ENCODE measurements at places on chromosomes 3 and 15.

DNA sequence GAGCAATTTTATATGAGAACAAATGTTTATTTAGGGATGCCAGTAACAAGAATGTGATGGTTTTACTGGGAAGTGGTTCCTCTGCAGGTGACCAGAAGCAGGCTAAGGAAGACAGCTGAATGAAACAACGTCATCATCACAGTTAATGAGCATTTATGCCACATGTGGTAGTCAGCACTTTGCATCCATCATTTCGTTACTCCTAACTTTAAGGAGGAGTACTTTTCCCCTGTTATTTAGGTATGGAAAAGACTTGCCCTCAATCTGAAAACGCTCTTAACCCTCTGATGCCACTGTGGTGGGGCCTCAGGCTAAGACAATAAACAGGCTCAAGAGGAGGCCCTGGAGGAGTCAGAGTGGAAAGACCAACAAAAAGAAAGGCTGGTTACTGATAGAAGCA is 31.2 kb downstream of the INTS14 start:
- DNase-seq = no peak

DNA sequence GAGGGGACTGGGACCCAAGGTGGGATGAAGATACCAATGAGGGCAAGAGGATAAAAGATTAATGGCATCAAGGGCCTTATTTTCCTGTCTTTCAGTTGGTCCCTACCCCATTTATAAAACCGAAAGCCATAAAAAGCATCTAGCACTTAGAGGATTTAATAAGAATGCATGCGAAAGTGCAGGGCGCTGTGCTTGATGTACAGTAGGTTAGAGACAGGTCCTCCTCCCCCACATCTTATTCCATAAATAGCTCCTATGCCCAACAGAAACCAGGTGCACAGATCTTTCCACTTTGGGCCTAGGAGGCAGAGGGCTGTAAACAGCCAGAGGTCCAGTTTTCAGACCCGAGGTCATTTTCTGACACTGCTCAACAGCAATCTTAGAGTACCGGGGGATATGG is 1.2 kb downstream of the LPCAT4 start:
- DNase-seq = no peak

DNA sequence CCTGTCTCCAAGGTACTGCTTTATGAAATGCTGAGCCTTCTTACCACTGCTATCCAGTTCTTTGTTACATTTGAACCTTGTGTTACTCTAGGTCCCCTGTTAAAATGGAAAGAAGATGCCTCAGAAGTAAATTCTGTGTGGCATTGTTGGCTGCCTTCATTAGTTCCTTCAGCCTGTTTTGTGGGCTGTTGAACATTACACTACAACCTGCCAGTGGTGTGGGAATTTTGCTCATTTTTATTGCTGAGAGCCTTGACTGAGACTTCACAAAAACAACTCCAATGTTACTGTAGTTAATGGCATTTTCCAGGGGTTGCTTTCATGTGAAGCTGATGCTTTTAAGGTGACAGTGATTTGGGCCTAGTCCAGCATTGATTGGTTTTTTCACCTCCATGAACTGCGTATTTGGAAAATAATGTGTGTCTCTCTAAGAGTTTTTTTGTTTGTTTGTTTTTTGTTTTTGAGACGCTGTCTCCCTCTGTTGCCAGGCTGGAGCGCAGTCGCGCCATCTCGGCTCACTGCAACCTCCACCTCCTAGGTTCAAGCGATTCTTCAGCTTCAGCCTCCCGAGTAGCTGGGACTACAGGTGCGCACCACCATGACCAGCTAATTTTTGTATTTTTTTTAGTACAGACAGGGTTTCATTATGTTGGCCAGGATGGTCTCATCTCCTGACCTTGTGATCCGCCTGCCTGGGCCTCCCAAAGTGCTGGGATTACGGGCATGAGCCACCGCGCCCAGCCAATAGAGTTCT is 4.3 kb downstream of the MAPK6 start:
- no peak for DNase-seq

DNA sequence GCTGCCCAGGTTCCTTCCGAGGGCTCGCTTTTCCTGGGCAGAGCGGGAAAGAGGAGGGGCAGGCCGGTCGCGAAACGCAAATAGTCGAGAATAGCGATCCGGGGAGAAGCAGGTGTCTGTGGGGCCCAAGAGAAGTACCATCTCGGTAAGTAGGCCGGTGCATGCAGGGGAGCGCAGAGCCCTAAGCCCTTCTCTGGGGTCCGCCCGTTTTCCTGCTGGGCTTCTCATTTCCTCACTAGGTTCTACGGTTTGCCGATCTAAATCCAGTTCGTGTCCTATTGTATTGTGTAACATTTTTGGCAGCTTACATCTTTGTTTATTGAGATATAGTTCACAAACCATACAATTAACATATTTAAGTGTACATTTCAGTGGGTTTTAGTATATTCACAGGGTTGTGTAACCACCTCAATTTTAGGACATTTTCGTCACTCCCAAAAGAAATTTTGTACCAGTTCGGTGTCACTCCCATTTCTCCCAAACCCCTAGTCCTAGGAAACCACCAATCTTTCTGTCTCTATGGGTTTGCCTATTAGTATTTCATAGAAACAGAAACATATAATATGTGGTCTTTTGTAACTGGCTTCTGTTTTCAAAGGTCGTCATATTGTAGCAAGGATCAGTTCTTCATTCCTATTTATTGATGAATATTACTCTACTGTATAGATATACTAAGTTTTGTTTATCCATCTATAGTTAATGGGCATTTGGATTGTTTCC is 6.8 kb upstream of the TRIM69 start:
- DNase-seq = no peak

- DNase-seq = no peak
Observed at GRCh38 chr15:43420435-43420834, 49.5 kb downstream of the TUBGCP4 start.

DNA sequence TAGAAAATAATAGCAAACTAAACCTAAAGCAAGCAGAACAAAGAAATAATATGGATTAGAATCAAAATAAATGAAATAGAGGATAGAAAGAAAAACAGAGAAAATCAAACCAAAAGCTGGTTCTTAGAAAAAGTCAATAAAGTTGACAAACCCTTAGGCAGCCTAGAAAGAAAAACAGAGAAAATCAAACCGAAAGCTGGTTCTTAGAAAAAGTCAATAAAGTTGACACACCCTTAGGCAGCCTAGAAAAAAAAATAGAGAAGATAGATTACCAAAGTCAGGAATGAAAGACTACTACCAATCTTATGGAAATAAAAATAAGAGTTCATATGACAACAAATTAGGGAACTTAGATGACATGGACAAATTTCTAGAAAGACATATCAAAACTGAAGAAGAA is 142.4 kb downstream of the LRRC28 start:
- no peak for DNase-seq

GRCh38 chr3:46080124-46080968 is 53.1 kb upstream of the XCR1 start:
- DNase-seq = no peak

DNA sequence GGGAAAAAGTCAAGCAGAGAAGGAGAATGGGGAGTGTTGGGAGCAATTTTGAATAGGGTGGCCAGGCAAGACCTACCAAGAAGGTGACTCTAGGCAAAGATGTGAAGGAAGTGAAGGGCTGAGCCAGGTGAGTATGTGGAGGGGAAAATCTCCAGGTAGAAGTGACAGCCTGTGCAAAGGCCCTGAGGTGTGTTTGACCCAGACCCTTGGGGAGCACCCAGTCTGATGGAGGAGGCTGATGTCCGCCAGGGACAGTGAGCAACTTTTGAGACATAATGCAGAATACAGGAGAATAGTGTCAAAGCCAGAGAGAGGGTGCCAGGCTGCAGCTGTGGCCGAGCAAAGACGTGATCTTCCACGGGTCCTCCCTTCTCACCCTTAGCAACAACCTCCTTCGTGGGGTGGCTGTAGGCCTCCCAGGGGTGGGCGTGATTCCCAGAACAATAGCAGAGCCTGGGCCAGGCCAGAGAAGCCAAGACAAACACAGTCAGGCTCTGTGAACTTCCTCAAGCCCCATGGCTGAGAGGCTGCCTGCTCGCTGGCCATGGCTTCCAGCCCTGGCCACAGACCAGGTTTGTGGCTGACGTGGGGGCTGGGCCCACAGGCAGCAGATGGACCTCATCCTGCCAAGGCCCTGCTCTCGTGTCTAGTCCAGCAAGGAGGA is 58.1 kb downstream of the SLC6A6 start:
- no peak for DNase-seq

DNA sequence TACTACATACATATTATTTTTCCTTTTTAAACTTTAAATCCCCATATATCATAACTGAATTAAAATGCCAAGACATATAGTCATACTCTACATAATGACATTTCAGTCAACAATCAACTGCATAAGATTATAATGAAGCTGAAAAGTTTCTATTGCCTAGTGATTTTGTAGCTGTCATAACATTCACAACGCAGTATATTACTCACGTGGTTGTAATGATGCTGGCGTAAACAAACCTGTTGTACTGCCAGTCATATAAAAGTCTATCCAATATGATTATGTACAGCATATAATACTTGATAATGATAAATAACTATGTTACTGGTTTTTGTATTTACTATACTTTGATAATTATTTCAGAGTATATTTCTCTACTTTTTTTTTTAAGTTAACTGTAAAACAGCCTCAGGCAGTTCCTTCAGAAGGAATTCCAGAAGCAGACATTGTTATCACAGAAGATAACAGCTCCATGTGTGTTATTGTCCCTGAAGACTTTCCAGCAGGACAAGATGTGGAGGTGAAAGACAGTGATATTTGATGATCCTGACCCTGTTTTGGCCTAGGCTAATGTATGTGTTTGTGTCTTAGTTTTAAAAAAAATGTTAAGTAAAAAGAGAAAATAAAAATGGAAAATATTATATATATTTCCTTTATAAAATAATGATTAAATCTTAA is 443.4 kb upstream of the UBE2E2 start:
- no peak for DNase-seq

DNA sequence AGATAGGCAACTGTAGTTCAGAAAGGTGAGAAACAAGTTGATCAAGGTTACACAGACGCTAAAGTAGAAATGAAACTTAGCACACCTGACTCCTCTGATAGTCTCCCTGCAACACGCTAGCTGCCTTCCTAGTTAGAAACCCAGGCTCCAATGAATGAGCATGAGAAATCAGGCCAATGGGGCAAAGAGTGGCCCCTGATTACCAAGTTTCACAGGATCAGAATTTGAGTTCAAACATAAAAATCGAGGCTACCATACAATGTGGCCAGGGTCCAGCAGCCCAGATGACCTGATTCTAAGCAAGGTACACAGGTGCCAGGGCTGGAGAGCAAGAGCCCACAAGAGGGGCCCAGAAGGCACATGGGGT is 7.7 kb downstream of the PLD1 start:
- DNase-seq = no peak

GRCh38 chr3:58633157-58633865 is 33.3 kb downstream of the FAM3D start:
- no peak for DNase-seq

GRCh38 chr3:191987831-191988350 is 526.9 kb downstream of the PYDC2 start:
- no peak for DNase-seq

DNA sequence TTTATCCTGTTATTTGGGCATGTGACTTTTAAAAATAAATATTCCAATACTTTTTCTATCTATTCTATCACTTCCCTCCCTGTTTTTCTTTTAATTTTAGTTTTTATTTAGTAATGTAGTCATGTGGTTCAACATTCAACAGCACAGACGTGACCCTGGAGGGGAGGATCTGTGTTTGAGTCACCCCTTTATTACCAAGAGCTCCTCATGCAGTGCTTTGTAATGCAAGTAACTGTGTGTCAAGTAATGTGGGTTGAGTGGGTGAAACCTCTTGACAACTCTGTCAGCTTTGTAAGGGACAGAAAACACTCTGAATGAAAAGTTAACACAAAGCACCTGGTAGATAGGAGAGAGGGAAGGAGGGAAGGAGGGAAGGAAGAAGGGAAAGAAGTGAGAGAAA is 89.7 kb upstream of the FGF12 start:
- no peak for DNase-seq

DNA sequence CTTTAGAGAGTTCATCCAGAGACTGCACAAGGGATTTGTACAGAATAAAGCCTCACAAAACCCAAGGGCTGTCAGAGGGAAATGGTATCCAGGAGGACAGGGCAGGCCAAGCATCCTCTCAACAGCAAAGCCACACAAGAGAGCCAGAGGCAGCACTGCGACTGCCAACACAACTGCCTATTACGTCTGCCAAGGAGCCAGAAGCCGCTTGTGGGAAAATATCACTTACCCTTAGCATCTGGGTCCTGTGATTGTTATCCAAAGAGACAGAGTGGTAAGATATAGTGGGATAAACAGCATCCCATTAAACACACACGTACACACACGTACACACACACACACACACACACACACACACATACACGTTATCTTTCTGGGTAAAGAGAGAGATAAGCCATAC is 618.3 kb upstream of the AGTR1 start:
- no peak for DNase-seq

DNA sequence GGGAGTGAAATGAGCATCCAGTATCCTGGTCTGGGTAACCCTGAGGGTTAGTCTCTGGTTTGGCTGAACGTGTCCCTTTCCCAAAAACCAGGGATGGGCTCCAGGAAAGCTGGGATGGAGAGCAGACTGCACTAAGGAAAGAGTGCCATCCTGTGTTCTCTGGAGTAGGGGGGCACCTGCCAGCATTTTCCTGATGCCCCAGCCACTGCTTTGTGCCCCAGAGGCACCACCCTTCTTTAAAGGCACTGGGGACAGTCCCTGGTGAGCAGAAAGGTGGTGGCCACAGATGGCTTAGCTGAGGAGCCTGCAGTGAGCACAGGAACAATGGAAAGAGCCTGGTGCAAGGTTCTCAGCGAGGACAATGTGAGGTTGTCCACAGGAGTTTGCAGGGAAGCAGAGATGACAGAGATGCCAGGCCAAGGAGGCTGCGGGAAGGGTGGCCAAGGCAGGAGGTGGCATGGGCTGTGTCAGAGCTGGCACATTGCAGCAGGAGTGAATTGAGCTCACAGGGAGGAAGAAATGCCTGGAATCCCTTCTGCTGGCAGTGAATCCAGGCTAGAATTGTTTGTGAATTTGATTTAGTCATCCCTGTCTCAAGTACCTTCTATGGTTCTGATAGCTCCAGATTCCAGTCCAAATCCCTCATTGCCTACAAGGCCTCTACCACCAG is 39.9 kb downstream of the AMOTL2 start:
- DNase-seq = no peak

GRCh38 chr3:187550446-187550845 is 119.7 kb downstream of the SST start:
- no peak for DNase-seq

DNA sequence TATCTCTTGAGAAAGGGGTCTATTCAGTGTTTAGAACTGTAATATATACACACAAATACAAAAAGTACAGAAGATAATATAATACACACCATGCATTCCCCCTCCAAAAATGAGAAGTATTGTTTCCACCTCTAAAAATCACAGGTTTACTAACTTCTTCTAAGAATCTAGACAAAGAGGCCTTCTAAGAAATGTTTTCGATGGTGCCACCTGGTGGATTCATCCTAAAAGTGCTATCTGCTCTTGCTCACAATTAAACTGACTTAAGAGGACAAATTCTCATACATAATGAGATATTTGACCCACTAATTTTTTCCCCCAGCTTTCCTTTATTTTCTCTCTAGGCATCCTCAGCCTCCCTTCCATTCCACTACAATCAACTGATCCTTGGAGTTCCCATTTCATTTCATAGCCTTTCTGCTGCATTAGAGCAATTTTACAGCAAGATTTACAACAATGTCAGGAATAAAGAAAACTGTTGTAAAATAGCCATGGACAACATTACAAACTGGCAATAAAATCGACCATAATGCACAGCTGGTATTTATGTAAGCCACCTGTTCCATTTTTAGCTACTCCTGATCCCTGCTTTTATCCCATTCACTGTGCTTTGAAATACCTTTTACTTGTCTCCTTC is 124.6 kb downstream of the ARRDC4 start:
- no peak for DNase-seq
